ENCODE measurements at places on chromosomes 6 and 20.
A peak's percentile ranks its signal among the peaks of the same experiment; 100 is the strongest.

DNA sequence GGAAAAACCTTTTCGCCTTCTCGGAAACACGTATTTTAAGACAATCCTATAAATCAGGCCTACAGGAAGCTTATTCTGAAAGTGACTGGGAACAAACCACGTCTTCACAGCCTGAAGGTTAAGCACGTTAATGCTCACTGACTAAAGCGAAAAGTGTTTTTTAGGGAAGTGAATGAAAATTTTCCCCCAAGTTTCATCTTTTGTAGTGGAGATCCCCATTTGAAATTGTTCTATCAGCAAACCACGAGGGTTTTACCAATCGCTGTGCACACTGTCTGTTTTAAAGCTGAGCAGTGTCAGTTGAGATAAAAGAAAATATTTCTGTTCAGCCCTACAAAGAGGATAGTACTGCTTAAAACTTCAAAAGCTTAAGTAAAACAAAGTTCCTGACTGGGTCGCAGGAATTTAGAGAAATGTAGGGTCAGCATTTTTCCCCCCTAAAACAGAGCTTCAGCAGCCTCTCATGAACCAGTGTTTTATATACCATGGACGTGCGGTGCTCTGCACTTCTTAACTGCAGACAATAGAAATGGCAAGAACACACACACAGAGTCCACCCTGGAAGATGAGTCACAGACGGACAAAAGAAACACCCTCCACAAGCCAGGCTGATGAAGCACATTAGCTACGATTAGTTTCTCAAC lies 34.9 kb downstream of the SLC22A23 start:
- DNase-seq: no peak

DNA sequence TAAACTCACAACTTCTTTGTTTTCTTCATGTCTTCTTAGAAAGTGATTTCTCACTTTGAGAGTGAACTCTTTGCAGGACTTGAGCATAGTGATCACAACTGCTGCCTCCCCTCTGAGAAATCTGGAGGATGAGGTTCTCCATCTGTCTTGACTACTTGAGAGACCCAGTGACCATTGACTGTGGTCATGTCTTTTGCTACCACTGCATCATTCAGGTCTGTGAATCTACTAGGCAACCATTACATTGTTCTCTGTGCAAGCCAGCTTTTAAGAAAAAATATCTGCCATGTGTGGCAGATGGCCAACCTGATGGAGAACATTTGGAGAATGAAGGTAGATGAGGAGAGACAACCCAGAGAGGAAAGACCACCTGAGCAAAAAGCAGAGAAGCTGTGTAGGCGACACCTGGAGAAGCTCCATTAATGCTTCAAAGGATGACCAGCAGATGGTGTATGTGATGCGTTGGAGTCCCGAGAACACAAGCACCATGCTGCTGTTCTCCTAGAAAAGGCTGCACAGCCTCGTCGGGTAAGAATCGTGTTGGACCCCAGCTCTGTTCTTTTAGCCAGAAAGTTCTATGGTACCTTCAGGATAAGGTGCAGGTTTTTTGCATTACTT lies 25.1 kb upstream of the TRIM26 start:
- DNase-seq: no peak

GRCh38 chr20:57379263-57379647 lies 11.9 kb upstream of the RBM38 start:
- no peak for DNase-seq

DNA sequence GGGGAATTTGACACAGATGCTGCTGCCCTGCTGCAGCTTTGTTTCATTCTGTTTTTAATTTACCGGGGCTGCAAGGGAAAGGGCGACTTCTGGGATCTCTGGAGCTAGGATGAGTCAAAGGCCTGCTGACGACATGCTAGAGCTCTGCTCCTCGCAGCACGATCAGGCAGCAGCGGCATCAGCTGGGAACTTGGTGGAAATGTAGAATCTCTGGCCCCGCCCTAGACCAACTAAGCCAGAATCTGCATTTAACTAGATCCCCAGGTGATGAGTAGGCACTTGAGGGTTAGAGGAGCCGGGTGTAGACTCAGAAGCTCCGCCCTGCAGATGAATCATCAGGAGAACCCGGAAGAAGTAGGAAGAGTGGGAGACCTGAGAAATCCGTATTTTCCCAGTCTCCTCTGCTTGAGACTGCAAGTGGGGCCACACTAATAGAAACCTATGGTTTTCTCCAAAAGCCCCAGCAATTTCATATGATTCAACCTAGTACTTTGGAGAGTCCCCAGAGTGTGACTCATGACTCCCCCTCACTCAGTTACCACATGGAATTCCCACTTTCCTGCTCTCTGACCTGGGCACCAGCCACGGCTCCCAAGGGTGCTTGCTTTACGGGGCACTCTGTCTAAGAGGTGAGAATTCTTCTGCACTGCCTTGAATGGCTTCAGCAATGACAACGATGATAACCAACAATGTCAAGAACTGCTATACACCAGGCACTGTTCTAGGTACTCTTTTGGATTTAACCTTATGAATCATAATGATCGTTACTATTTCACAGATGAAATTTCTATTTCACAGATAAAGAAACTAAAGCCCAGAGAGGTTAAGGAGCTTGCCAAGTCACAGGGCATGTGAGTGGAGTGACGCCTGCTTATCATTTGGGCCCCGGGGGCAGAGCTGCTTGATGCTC lies 18.1 kb downstream of the TUBB2B start:
- DNase-seq: no peak

- no peak for DNase-seq
Observed at GRCh38 chr20:25296094-25297093, 48.5 kb downstream of the PYGB start.

GRCh38 chr6:132131758-132132157 lies 180.6 kb upstream of the CCN2 start:
- no peak for DNase-seq

- no peak for DNase-seq
Observed at GRCh38 chr20:389220-389619, 8.7 kb downstream of the TRIB3 start.

DNA sequence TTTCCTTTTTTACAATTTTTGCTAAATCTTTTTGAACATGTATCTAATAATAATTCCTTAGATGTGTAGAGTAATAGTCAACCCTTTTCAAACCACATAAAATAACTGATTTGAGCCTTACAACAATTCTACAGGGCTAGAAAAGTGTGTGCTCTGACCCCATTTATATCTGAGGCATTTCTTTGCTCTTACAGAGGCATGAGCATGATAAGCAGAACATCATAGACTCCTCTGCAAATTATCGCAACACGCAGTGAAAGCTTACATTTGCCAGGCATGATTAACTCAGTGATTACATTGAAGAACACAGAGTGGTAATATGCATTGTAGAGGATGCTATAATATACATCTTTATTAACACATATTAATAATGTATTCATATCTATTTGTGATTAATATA lies 120.4 kb downstream of the SIM1 start:
- no peak for DNase-seq

GRCh38 chr6:52263709-52264540 lies 19.6 kb upstream of the IL17F start:
- DNase-seq: peak; percentile 21

GRCh38 chr6:101912311-101912710 lies 518.8 kb downstream of the GRIK2 start:
- DNase-seq: no peak

- DNase-seq: no peak
Observed at GRCh38 chr6:7773322-7773721, 47.4 kb downstream of the BMP6 start.

DNA sequence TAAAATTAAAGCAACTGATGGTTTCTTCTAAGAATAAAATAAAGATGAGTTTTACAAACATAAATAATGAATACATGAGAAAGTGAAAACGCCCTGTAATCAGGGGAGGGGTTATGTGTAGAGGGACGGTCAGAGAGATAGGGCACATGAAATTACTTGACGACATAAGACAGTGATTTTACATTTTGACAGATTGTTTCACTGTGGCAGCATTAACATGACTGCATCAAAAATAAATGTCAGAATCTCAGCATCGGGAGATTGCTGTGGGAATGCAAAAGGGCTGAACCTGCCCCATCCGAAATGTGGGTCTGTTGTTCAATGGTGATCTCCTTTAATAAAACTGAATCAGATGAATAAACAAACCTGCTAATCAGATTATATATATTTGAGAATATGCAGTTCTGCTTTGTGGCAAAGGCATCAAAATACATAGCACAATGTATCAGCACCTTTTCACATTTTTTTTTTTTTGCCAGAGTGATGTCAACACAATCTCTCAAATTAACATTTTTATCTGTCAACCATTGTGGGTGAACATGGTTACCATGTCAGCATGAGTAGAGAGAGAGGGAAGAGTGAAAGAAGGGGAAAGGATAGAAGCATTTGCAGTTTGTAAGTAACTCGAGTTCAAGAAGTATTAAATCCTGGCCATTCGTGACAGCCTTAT lies 177.1 kb upstream of the MAN1A1 start:
- DNase-seq: no peak

DNA sequence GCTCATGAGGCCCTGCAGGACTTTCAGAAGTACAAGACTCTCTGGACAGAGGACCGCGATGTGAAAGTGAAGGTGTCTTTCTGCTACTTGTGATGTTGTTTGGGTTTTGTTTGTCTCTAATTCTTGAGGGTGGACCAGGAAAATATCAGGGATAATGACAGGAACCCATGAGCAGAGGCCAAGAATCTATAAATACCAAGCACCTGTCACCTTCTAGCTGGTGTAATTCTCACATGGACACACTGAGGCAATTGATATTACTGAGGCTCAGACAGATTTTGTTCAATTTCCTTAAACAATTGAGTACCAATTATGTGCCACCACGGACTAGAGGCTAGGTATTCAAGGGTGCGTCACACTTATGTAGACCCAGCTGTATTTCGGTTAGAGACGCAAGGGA lies 107.9 kb downstream of the DNAH8 start:
- no peak for DNase-seq

GRCh38 chr20:53829724-53830521 lies 236.3 kb upstream of the ZNF217 start:
- DNase-seq: no peak
